ENCODE measurements at places on chromosomes 1 and 21.
A peak's percentile ranks its signal among the peaks of the same experiment; 100 is the strongest.

GRCh38 chr1:234942012-234942332 is 186.7 kb downstream of the TOMM20 start:
- DNase-seq: no peak

DNA sequence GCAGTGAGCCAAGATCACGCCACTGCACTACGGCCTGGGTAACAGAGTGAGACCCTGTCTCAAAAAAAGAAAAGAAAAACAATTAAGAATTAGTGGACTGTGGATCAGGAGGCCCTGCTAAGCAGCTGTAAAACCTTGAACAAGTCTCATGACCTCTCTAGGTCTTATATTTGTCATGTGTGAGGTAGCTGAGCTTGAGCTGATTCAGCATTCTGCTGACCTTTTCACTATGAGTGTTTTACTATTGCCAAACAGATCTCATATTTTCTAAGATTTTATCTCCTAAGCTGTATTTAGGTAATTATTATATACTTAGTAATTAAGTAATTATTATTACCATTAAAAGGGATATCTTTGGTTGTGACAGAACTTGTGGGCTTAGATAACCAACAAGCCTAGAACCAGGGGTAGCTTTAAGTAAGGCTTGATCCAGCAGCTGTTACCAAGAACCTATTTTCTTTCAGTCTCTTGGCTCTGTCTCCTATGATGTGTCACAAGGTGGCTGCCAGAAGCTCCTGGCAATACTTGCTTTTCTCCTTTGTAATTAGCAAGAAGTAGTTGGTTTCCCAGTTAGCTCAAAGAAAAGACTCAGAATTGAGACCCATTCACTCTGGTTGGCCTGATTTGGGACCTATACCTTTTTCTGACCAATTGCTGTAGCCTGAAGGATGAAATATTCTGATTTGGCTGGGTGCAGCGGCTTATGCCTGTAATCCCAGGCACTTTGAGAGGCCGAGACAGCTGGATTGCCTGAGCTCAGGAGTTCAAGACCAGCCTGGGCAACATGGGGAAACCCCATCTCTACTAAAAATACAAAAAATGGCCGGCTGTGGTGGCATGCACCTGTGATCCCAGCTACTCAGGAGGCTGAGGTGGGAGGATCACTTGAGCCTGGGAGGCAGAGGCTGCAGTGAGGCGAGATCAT is 8.5 kb upstream of the ZC3H12A start:
- no peak for DNase-seq

DNA sequence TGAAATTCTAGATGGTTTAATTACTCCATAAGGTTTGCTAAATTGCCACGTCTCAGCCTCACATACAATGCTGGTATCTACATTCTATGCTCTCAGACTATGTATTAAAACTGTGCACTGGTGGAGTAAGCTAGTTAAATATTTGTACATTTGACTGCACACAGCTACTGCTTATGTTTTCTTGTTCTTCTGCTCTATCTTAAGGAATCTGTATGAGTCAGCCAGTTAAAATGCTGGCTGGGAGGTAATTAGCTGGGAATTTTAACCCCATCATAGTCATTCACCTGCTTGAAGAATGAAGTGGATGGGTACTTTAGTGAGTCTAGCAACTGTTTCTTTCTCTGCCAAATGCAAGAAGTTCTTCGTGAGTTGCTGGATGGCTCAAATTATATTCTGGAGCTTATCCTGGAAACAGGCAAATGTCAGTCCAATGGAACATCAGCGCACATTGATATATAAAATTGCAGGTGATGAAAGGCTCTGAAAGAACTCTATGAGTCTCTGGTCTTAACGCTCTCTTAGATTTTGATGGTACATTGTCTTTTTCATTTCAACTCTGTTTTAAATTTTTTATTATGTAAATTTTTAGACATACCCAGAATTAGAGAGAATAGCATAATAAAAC is 83.4 kb downstream of the BACH1 start:
- no peak for DNase-seq

GRCh38 chr1:173568483-173568882 is 34.4 kb downstream of the SLC9C2 start:
- no peak for DNase-seq

DNA sequence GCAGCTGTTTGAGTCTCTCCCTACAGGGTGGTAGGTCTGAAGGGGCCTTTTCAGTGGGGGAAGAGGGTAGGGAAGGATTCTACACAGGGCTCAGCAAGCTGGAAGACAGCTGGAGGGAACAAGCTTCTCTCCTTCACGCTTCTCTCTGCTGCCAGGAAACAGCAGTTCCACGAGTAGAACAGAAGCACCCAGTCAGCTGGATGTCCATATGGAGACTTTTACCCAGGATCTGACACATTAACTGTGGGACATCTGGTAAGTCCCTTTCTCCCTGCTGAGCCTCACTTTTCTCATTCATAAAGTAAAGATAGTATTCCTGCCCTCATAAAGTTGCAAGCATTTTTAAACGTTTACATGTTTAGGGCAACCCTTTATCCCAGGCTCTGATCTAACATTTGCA is 280.3 kb downstream of the OMA1 start:
- DNase-seq: no peak

DNA sequence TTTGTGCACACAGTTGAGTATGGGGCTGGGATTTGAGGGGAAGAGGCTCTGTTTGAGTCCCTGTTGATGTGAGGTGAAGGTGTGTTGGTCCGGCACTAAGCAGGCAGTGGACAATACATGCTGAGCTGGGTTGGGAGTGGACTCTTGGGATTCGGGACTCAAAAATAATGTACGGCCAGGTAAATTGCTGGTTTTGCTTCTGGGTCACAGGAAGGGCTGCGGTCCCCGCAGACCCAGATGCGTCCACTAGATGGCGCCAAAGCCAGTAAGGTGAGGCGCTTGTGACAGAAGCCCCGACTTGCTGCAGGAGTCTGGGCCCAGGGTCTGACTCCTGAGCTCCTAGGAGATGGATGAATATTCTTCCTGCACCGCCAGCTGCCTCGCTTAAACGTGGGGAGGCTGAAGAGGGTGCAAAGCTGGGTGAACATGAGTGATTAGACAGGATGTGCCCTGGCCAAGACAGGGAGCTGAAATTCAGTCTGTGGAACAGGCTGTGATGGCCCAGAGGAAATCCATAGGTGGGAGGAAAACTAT is 61.4 kb downstream of the ACBD3 start:
- DNase-seq: peak; percentile 90

DNA sequence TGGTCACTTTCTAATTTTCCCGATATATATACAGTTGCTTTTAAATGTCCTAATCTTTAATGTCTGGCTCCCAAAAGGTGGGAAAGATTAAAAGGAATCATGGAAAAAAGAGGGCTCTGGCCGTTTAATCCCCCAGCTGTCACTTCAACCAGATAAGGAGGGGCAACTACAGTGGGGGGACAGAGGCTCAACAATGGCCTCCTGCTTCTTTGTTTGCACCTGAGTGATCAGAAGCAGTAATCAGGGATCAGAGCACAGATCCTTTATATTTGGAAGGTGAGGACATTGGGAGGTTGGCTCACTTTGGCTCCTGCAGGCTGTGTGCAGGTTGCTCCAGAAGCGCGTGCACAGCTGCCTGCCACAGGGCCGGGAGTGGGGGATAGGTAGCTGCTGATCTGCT is 212.8 kb downstream of the FMN2 start:
- DNase-seq: no peak

- no peak for DNase-seq
These were observed 49.7 kb downstream of the ODF2L start for GRCh38 chr1:86346388-86346787.

DNA sequence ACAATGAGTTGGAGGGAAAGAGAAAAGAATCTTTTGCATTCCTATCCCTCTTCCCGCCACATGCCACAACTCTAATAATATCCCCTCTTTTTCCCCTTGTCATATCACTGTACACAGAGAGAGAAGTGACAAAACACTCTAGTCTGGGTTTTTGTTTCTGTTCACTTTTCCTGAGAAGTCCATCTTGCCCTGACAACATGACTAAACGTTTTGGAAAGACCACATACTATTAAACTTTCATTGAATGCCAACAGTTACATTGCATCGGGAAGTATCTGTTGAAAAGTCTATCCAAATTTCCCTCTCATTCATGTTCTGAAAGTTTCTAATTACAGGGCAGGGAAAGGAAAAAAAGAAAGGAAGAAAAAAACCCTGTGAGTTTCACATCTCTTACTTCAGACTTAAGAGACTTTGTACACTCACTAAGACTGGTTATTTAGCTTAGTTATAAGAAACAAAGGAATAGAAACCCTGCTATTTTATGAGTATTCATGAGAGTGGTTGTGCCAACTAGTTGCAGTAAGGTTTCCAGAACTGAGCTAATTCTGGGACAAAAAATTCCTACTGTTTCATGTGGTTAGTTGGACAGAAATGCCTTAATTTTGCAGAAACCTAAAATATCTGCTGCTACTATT is 16.9 kb downstream of the PLA2G4A start:
- no peak for DNase-seq

DNA sequence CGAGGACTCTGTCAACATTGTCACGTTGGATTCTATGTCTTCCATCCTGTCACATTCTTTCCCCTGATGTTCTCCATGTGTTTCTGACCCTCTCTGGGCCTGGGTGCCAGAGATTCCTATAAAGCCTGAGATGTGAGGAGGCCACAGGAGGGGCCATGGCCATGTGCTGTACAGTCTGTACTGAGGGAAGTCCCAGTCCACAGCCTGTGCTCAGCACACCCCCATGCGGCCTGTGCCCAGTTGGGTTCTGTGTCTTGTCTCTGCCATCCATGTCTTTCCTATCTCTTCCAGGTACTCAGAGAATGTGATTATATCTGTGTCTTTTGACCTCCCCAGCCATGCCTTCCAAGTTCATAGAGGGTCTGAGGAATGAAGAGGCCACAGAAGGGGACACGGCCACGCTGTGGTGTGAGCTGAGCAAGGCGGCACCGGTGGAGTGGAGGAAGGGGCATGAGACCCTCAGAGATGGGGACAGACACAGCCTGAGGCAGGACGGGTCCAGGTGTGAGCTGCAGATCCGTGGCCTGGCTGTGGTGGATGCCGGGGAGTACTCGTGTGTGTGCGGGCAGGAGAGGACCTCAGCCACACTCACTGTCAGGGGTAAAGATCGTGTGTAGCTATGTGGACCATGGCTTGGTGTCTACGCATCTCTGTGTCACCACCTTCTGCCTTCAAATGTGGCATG is 86.1 kb downstream of the OBSCN start:
- no peak for DNase-seq

GRCh38 chr1:96075704-96076455 is 645.7 kb upstream of the PTBP2 start:
- no peak for DNase-seq

DNA sequence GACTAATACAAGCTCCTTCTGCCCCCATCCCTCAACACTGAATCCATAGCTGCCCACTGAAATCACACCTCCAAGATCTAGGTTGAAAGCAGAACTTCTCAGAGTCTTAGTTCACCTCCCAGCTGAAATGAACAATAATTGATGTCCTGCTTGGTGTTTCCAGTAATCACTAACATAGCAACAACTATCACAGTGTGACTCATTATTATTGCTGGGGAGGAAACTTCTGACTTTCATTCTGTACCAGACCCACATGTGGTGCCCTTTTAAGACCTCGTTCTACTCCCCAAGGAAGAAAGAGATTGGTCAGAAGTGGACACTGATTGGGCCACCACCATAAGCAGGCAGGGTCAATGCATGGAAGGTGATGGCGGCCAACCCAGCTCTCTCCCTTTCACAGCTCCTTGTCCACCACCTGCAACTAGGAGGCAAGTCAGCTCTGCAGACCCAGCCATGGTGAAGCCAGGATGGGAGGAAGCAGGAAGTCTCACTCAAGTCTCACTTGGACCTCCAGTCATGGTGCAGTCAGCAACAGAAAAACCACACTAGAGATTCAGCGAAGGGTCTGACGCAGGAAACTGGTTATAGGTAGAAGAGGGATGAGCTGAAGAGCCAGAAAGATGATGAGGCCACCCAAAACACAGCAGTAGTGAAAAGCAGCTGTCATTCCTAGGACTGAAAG is 720.2 kb downstream of the PTPRU start:
- no peak for DNase-seq

DNA sequence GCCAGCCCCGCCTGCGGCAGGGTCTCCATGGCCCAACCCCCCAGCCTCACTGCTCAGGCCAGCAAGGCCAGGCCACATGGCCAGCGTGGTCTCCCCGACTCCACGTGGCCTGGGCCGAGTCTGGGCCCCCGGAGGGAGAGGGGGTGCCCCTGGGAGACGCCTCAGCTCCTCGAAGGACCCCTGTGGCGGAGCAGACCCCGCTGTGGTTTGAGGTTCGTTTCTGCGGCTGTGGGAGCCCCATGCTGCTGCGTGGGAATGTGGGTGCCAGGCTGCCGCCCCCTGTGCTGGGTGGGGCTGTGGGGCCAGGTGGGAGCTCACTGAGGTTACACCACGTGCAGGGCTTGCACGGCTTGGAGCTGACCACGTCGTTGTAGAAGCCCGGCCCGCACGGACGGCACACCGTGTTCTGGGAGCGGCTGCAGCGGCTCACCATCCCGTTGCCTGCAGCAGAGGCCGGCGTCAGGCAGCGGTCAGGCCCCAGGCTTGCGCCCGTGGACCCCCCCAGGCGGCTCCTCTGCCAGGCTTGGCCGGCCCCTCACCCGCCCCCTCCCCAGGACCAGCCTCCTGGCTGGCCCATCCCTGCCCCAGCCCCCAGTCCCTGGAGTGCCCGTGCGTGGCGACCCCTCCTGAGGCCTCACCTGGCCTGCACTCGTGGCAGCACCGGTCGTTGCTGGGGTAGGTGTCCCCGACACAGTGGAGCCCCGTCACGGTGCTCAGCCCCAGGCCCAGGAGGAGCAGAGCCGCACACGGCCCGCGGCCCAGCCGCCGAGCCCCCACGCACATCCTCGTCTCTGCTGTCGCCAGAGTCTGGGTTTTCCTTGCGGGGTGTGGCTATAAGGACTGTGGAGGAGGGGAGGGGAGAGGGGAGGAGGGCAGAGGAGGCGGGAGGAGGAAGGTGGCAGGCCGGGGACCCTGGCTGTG is at the start of gene TNFRSF4:
Gene TNFRSF4 (minus strand): TSS at position 809 of the 921 bp plus-strand sequence. CDS start 26 bp downstream, at position 783.
- DNase-seq: no peak
